ENCODE measurements at places on chromosomes 13 and 19.

DNA sequence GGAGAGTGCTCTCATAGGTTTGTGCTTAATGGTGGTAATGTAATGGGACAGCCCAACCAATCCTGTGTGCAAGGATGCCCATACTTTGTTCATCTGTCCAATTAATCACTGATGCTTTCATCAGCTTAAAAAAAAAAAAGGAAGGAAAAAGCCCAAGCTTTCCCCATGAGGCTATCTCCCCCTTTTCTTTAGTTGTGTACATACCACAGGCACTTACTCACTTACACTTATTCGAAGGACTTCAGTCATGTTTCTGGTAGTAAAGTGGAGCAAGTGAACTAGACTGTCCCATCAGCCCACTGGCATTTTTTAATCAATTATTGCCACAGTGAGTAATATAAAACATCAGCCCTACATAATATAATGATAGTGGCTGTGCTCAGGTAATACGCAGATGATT lies 183.5 kb upstream of the UFM1 start:
- DNase-seq = no peak

DNA sequence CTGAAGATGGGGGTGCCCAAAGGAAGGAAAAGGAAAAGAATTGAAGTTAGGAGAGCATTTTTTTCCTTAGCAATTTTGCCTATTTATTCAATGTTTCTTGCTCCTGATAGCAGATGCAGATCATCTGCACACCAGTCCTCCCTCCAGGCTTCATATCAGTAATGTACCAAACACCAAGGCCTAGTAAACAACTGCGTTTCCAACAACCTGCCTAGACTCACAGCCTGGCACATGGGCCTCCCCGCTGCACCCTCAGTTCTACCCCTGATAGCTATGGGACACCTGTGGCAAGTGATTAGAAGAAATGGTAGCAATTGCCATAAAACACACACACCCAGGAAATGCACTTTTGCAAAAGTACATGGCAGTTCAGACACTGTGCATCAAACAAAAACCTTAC lies 30.4 kb upstream of the HMGB1 start:
- DNase-seq = no peak

DNA sequence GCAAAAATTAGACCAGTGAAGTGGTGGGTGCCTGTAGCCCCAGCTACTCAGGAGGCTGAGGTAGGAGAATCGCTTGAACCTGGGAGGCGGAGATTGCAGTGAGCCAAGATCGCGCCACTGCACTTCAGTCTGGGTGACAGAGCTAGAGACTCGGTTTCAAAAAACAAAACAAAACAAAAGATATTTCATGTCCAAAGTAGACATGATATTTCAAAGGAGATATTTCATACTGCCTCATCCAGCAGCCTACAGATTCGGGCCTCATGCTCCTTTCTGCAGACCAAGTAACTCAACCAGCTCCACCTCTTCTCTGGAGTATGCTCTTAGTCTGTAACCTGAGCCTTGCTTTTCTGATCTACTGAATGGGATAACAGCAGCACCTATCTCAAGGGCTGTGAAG lies 15.0 kb downstream of the ZC3H4 start:
- no peak for DNase-seq

DNA sequence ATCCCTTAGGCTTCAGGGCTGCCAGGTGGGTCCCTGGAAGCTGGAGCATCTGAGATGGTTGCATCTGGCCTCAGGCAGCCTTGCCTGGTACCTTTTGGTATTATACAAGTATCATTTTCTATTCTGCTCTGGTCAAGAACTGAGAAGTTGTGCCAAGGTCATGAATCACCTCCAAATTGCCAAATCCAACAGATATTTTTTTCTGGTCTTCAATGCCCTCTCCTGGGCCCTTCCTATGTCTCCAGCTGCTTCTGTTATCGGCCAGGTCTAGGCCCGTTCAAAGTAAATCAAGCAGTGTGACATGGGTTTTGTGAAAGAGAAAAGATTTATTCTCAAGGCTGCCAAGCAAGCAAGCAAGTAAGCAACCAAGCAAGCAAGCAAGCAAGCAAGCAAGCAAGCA lies 271.1 kb upstream of the MAB21L1 start:
- no peak for DNase-seq

- DNase-seq = no peak
These were observed 7.8 kb downstream of the ZNF600 start for GRCh38 chr19:52778811-52779210.

DNA sequence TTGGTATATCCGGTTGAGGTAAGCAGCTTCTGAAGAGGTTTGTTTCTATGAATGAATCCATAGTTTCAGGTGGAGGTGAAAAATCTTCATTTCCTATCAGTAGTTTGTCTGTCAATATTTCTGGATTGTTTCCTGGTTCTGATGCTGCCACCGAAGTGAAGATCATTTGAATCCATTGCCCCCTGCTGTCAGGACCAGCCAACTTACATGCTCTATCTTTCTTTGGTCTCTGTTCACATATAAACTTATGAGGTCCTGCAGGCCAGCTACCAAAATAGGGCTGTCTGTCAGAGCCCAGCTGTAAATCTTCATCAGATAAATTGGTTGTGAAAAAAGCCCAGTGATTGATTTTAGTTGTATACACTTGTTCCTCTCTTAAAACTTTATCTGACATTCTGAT lies 15.2 kb upstream of the N4BP2L1 start:
- DNase-seq = peak; percentile 46

DNA sequence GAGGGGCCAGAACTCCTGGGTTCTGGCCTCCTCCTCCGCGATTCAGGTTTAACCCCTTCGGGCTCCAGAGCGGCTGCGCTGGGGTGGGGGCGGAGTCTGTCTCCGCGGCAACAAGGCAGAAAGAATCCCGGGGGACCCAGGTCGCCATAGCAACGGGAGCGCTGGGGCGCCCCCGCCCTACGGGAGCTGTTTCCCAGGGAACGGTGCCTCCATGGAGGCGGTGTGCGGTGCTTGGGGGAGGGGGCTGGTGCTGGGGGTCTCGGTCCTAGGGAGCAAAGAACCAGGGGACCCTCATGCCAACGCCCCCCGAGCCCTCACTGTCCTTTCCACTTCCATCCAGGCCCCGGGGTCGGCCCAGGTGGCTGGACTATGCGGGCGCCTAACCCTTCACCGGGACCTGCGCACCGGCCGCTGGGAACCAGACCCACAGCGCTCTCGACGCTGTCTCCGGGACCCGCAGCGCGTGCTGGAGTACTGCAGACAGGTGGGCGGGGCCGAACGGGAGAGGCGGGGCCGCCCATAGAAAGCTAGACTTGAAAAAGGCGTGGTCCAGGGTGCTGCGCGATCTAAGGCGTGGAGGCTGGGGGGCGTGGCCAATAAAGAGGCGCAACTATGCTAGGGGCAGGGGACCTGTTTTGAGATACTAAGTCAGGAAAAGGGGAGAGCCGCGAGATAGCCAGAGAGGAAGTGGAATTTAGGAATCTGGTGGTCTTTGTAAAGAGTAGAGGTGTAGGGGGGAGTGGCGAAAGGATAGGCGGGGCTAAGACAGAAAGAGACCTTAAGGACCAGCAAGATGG lies 1.2 kb downstream of the APLP1 start:
- DNase-seq = peak; percentile 89

- DNase-seq = no peak
These were observed 214.5 kb downstream of the TEX29 start for GRCh38 chr13:111534751-111535522.

- no peak for DNase-seq
These were observed 196.7 kb downstream of the TBC1D4 start for GRCh38 chr13:75285310-75285709.
